ENCODE measurements at places on chromosomes 2 and 18.

- no peak for DNase-seq
Observed at GRCh38 chr18:77944533-77944932, 694.9 kb downstream of the GALR1 start.

DNA sequence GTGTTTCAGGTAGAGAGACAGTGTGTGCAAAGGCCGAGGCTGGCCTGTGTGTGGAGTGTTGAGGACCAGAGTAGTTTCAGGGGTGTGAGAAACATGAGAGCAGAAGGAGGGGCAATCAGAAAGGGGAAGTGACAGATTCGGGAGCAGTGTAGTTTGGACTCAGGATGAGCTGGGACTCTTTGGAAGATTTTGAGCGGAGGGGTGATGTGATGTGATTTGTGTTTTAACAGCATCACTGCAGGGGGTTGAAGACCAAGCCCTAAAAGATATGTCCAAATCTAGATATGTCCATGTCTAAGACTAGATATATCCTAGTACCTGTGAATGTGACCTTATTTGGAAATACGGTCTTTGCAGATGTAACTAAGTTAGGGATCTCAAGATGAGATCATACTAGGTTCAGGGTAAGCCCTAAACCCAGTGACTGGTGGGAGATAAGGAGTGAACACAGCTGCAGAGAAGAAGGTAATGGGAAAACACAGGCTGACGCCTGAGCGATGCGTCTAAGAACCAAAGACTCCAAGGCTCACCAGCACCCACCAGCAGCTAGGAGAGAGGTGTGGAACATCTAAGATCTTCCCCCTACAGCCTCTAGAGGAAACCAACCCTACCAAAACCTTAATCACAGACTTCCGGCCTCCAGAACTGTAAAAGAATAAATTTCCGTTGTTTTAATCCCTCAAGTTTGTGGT is 38.5 kb upstream of the MYO3B start:
- no peak for DNase-seq

DNA sequence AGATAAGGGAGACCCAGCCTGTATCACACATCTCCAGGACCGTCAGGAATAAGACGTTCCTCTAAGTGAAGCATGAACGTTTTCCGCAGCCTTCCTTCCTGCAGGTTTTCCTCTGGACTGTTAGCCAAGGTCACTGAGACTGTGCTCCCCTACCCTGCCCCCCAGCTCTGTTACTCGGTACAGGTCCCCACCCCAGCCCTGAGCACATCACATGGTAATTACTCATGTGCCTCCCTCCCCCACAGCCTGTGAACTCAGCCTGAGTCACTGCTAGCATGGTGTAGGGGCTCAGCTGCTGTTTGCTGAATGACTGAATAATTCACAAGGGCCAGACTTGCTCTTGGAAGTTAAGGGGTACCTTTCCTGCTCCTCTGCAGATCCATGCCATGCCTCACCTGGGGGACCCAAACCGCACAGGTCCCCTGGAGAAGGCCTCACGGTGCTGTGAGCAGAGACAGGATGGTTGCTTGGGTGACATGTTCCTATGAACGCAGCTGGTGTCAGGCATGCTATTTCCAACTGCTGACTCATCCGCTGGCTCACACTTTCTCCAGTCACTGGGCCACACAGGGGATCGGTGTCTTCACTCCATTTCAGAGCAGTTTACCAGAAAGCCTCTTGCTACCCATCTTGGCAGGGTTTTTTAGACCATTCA is 88.2 kb downstream of the PLB1 start:
- no peak for DNase-seq

- DNase-seq = no peak
Observed at GRCh38 chr2:166335284-166335683, 40.5 kb downstream of the SCN9A start.

DNA sequence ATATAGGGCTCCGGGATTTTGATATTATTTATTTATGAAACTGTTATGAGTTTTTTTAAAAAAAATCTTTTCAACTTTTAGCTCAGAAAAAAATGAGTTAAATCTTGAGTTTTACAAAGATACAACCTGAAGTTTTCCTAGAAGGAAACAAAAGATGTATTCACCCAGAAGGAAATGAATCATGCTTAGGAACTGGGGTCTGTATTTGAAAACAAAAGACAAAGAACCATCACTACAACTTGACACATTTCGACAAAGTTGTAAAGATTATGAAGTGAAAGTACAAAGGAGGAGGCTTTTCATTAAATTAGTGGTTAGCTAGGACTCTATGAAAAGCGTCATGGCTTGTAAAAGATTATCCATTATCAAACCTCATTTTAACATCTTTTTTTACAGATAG is 143.3 kb downstream of the PDE1A start:
- DNase-seq = no peak
